ENCODE measurements at places on chromosomes 3 and 15.

DNA sequence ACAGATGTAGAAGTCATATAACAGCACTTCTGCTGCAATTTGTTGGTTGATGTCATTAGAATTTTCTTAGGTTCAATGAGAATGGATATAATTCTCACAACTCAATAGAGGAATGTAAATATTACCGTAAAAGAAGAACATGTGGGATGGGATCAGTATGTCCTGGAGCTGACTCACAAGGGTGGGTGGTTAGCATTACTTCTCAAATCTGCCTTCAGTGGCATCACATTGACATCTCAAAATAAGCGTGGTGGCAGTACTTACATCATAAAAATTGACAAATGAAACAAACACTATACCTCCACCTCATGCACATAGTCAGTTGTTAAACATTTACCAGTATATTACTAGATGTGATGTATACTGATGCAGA is 1068.0 kb upstream of the CADM2 start:
- DNase-seq, result no peak

GRCh38 chr3:124840331-124840730 is 46.8 kb downstream of the ITGB5 start:
- no peak for DNase-seq

GRCh38 chr3:4322635-4323034 is 19.5 kb downstream of the SETMAR start:
- DNase-seq, result no peak

GRCh38 chr15:35491173-35491572 is 54.8 kb downstream of the DPH6 start:
- no peak for DNase-seq

DNA sequence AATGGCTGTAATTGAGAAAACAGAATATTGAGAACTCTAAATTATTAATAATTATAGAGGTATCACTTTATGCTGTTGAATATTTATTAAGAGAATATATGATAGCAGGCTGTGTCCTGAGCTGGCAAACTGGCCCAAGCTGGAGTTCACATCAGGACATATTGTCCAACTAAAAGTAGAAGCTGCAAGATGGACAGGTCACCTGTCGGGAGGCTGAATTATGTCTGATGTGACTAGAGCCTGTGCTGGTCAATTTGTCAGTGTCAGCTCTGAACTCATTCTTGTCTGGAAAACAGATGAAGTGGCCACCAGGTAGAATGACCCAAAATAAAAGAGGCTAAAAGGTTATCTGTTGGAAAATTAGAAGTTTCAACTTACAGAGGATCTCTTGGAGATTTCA is 392.2 kb downstream of the LRTM1 start:
- DNase-seq, result no peak

- no peak for DNase-seq
Measured at GRCh38 chr3:177133860-177134815, 63.1 kb downstream of the TBL1XR1 start.
